Cerebellum (tissue), 4 donors: ENCODE measurements at places on chromosomes 1 and 21.
A peak's percentile ranks its signal among the peaks of the same experiment; 100 is the strongest.

- DNase-seq, result no peak
These were observed 49.2 kb downstream of the UMODL1 start for GRCh38 chr21:42120101-42120902.

GRCh38 chr1:164644774-164645644 is 86.0 kb downstream of the PBX1 start:
- DNase-seq, result no peak

- no peak for DNase-seq
These were observed 18.7 kb downstream of the DUSP10 start for GRCh38 chr1:221723018-221723847.

GRCh38 chr1:225772323-225772768 is 5.3 kb upstream of the SRP9 start:
- DNase-seq, result peak; percentile 64
